ENCODE measurements at places on chromosomes 2 and 18.

GRCh38 chr2:190156530-190157212 is 94.1 kb upstream of the MSTN start:
- no peak for DNase-seq

DNA sequence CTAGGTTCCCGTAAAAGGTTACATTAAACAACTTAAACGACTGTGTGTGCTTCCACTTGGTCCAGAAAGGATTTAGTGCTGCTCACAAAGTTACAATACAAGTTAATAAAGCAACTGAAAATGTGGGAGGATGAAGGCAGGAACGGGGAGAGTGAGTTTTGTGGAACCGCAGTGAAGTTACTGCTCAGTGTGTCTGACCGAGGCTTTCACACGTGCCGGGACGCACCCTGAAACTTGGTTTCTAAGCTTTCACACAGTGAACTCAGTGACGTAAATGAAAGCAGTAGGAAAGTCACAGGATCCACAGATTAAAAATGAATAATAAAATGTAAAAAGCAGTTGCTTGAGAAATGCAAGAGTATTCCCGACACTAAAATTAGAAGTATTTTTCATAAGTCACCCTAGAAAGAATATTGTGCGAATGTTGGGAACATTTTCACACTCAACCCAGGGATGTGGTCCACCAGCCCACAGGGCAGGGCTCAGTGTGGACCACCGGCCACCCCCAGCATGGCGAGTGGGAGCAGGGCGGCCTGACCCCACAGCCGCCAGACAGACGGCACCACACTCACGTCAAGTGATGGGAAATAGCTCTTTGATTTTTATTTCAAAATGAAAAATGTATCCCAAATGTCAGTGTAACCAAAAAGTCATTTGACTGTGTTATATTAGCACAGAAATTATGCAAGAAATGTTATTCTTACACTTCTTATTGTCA is 32.6 kb upstream of the CHMP1B start:
- DNase-seq = no peak

- no peak for DNase-seq
Measured at GRCh38 chr2:126798276-126799140, 100.2 kb upstream of the TEX51 start.

- no peak for DNase-seq
Measured at GRCh38 chr2:70670626-70671025, 97.4 kb downstream of the ADD2 start.

GRCh38 chr2:173854840-173855239 is 110.3 kb downstream of the SP3 start:
- DNase-seq = no peak

DNA sequence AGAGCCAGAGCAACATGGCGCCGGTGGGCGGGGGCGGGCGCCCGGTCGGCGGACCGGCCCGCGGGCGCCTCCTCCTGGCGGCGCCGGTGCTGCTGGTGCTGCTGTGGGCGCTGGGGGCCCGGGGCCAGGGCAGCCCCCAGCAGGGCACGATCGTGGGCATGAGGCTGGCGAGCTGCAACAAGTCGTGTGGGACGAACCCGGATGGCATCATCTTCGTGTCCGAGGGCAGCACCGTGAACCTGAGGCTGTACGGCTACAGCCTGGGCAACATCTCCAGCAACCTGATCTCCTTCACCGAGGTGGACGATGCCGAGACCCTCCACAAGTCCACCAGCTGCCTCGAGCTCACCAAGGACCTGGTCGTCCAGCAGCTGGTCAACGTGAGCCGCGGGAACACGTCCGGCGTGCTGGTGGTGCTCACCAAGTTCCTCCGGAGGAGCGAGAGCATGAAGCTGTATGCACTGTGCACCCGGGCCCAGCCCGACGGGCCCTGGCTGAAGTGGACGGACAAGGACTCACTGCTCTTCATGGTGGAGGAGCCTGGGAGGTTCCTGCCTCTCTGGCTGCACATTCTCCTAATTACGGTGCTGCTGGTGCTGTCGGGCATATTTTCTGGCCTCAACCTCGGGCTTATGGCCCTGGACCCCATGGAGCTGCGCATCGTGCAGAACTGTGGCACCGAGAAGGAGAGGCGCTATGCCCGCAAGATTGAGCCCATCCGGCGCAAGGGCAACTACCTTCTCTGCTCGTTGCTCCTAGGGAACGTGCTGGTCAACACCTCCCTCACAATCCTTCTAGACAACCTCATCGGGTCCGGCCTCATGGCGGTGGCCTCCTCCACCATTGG is 507 bp downstream of the CNNM4 start:
- DNase-seq = no peak

DNA sequence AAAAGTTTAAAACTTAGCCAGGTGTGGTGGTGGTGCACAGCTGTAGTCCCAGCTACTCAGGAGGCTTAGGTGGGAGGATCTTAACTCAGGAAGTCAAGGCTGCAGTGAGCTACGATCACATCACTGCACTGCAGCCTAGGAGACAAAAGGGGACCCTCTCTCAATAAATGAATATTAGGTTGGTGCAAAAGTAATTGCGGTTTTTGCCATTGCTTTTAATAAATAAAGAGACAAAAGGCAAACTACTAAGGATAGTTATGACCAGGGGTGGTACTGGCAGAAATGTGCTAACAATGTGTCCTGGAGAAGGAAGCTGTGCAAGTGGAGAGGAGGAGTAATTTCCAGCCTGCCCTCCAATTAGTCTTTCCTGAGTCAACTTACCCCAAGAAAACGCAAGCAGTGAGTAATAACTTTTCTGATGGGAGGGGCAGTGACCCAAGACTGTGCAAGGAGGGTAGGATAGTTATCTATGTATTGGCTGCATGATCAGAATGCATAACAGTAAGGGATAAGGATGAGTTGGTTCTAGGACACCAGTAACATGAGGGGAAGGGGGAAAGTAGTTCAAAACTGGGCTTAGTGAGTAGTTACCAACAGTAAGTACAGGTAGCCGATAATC is 1.5 kb downstream of the EXOC6B start:
- DNase-seq = no peak

DNA sequence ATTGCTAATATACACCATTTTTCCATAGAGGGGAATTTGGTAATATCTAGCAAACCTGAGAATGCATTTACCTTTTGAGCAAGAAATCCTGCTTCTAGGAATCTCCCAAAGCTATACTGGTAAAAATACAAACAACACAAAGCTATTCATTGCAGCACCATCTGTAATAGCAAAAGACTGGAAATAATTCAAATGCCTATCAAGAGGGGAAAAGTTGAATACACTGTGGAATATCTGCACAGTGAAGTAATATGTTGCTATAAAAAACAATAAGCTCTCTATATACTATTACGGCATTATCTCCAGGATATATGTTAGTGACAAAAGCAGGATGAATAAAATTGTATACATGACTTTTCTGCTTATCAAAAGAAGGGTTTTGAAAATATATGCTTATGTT is 112.3 kb upstream of the CHAC2 start:
- no peak for DNase-seq

- no peak for DNase-seq
Measured at GRCh38 chr2:212961255-212961654, 190.2 kb downstream of the IKZF2 start.

DNA sequence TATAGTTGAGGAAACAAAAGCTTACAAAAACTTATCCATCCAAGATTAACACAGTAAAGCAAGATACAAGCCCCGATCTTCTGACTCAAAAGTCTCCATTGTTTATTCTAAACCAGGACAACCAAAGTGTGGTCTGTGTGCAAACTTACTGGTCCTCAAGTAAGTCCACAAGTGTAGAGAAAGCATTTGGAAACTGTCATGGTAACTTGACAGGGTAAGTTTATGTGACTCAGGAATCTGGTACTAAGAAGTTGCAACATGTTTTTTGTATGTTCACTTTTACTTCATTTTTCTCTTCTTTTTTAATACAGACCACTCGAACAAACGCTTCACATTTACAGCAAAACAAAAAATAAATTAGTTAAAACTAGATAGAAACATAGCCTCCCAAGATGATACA is 9.4 kb downstream of the MBD2 start:
- DNase-seq = no peak

DNA sequence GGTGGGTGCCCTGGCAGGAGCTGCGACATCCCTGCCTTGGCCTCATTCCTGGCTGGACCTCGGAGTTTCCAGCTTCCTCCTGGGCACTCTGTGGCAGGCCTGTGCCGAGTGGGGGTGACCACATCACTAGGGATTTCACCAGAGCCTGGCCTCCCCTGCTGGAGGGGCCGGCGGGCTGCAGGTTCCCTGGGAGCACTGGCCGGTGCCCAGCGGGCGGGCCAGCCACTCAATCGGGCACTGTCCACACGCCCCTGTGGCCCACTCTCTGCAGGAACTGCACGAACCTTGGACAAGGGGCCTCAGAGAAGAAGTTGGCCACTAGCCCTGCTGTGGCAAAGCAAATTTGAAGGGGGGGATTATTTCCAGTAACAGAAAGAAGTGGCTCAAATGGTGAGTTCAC is 110.7 kb upstream of the APCDD1 start:
- no peak for DNase-seq

DNA sequence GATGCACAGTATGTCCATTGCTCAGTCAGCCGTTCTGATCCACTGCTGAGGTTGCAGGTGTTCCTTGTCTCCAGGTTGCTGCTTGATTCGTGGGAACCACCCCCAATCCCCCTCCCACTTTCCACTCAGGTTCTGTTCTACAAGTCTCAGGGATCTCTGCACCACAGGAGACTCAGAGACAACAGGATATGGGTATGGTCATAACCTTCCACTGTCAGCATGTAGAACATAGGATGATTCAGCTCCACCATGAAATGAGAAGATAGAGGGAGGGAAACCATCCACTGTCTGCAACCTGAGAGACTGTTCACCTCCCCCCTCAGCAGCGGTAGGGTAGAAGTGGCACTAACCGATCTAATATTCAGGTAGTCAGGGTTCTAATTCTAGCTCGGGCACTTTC is 19.0 kb upstream of the KLF7 start:
- DNase-seq = no peak

DNA sequence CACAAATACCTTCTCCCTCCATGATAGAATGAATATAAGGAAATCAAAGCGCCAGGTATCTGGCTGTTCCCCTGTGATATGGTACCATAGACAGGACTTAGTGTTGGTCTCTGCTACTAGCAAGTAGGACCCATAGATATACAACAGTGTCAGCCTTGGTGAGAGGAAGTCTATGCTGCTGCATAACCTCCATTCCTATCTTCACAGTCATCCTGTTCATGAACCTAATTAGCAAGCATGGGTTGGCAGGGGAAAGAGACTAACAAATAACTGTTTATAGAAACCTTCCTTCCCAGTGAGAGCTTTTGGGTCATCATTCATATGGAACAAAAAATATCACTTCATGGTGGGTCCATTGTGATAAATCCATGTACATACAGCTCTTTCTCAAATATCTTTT is 188.9 kb upstream of the FAM98A start:
- no peak for DNase-seq

DNA sequence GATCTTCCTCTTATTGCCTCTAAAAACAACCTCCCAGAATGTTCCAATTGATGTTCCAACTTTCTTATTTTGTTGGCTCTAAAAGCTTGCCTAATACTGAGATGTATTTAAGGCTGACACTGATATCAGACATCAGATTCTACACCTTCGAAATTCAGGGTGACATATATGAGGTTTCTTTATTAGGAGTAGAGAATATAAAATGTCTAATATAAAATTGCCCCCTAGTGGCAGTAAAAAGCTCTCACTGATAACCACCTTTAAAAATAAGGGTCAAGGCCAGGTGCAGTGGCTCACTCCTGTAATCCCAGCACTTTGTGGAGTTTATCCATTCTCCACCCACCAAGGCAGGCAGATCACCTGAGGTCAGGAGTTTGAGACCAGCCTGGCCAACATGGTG is 789.7 kb upstream of the SLC39A10 start:
- DNase-seq = no peak

DNA sequence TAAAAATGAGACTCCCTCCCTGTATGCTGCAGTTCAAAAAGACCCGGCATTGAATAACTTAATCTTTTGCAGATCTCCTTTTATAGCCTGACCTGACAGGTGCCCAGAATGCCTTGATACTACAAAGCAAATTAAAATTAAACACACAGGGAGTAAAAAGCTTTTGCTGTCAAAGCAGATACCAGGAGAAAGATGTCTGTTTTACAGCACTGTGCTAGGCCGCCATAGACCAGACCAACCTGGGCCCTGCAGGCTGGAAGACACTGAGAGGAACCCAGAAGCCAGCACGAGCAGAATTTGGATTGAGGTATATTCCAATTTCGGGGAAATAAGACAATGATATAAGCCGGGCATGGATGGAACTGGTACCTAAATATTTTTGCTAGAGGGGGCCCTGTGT is 602.8 kb upstream of the SOX11 start:
- DNase-seq = no peak

DNA sequence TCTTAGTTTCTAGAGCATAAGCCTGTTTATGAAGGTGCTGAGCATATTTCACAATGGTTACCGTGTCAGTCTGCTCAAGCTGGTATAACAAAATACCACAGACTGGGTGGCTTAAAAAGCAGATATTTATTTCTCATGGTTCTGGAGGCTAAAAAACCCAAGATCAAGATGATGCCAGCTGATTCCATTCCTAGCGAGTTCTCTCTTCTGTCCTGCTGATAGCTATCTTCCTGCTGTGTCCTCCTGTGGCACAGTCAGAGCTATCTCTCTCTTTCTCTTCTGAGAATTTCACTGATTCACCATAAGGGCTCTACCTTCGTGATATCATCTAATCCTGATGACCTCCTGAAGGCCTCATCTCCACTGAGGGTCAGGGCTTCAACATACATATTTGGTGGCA is 273.0 kb downstream of the CDH2 start:
- no peak for DNase-seq

- DNase-seq = no peak
Measured at GRCh38 chr2:218323526-218324472, 31.5 kb upstream of the TMBIM1 start.

DNA sequence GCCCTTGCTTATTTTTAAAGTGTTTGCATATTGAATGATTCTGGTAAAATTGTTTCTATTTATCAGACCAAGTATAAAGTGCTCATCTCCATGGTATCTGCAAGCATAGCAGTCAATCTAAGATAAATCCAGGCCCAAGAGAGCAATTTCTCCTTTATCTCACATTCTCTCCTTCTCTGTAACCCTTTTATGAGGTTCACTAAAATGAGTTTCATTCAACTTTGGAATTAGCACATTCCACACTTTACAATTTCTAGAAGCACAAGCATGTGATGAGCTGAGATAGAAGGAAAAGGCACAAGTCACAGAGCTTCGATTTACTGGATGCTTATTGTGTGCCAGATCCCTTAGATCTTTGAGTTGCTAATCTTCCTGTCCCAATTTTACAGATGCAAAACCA is 97.3 kb downstream of the CNTNAP5 start:
- DNase-seq = no peak

GRCh38 chr18:55115606-55116005 is 156.3 kb upstream of the CCDC68 start:
- DNase-seq = no peak

- no peak for DNase-seq
Measured at GRCh38 chr2:73032702-73033097, 38.8 kb downstream of the SFXN5 start.

DNA sequence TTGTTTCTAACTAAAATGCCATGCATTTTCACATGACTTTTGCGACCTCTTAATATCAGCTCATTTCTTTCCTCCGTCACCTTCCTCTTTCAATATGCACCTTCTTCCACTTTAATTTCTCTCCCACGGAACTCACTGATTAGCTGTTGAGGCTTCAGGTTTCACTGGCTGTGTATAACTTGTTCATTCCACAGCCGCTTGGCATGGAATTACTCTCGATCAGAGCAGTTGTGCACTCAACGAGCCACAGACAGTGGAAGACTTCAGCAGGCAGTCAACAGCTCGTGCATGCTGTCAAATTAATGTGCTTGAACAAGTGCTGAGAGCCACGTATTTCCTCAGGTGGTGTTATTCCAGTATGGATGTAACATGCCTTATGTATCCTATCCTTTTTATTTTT is 491.2 kb upstream of the DDX18 start:
- DNase-seq = no peak

GRCh38 chr2:126658905-126659561 is 3.1 kb downstream of the GYPC start:
- DNase-seq = peak; percentile 35

All from activated effector memory CD4-positive, alpha-beta T cell treated with Interleukin-2 at 50 U/mL for 16 hours (primary cell).